ENCODE measurements at places on chromosomes 2 and 18.

DNA sequence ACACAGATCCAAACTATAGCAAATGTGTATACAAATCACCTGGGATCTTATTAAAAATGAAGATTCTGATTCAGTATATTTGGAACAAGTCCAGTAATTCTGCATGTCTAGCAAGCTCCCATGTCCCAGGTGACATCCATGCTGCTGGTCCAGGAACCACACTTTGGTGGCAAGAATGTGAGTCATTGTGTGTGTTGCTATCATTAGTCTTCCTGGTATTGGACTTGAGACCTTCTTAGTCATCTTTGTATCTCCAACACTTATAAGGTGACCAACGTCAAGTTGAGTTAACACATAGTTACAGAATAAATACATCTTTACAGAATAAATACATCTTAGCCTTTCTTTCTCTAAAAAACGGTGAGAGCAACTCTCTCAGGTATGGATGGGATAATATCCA, 107.9 kb upstream of the NDUFV2 start:
- DNase-seq, result no peak

- no peak for DNase-seq
Observed at GRCh38 chr2:181022652-181023051, 42.2 kb downstream of the UBE2E3 start.

DNA sequence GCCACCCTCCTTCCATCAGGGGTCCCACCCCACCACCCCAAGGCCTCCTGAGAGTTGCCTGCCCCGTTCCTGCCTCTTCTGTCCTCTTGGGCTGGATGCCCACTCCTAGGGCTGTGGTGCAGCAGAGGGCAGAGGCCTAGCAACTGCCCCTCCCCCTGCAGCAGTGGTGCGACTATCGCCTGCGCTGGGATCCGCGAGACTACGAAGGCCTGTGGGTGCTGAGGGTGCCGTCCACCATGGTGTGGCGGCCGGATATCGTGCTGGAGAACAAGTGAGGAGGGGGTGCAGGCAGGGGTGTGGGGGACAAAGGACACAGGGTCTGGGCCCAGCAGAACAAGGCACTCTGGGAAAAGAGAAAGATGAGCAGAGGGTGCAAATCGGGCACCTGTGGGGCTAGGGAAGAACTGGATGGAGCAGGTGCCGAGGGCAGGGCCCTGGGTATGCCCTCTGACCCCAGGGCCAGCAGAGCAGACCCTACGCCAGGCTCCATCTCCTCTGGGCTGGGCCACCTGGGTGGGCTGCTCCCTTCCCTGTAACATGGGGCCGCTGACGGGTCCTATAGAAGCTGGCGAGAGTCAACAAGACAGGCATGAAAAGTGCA, 1.0 kb downstream of the CHRNG start:
- peak; percentile 26 for DNase-seq

GRCh38 chr2:109266496-109266895, 137.5 kb downstream of the SH3RF3 start:
- DNase-seq, result no peak

DNA sequence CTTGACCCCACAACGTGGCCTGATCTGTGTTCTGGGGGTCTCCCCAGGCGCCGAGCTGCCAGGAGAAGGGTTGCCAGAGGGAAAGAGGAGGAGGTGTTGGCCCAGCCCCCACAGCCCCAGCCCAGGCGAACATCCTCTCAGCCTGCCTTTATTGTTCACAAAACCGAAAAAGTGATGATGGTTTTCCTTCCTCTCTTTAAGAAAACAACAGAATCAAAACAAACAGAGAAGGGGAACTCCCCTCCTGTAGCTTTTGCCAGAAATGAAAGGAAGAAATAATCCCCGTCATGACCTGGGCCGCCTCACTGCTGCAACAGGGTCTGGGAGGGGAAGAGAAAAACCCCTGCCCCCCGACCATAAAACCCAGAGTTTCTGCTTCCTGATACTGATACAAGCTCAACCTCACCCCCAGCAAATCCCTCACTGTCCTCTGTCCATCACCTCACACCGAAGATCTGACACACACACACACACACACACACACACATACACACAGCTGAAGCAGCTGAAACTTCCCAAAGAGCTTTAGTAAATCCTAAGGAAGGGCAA, 52.0 kb downstream of the ZFP36L2 start:
- peak; percentile 67 for DNase-seq

- DNase-seq, result no peak
Observed at GRCh38 chr18:37409878-37410277, 155.7 kb downstream of the CELF4 start.

DNA sequence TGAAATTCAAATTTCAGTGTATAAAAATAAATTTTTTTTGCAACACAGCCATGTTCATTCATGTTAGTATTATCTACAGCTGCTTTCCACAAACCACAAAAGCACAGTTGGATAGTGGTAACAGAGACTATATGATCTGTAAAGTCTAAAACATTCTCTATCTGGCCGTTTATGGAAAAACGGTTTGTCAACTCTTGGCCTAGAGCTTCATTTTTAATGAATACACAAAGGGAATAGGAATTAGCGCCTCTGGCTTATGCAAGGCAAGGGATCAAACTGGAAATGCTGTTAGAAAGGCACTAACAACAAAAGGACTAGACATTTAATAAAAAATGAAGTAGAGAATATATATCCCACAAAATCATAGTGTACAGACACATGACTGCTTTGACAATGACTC, 211.9 kb downstream of the EXOC6B start:
- DNase-seq, result no peak

- no peak for DNase-seq
Observed at GRCh38 chr2:228037915-228038314, 143.6 kb downstream of the SPHKAP start.

- DNase-seq, result no peak
Observed at GRCh38 chr2:152718909-152719645, 657 bp downstream of the ARL6IP6 start.

- no peak for DNase-seq
Observed at GRCh38 chr18:725646-726045, 13.2 kb upstream of the ENOSF1 start.

DNA sequence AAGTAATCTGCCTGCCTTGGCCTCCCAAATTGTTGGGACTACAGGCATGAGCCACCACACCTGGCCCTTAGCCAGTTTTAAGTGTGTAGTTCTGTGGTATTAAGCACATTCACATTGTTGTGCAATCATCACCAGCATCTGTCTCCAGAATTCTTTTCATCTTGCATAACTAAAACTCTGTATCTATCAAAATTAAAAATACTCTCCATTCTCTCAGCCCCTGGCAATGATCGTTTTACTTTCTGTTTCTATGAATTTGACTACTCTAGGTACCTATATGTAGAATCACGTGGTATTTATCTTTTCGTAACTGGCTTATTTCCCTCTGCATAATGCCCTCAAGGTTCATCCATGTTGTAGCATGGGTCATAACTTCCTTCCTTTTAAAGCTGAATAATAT, 45.5 kb upstream of the CAVIN2 start:
- no peak for DNase-seq

GRCh38 chr2:7661502-7661901, 744.3 kb downstream of the RNF144A start:
- no peak for DNase-seq

GRCh38 chr18:48780913-48781162, 169.9 kb downstream of the SMAD7 start:
- no peak for DNase-seq

- no peak for DNase-seq
Observed at GRCh38 chr2:220162320-220162719, 534.9 kb downstream of the SLC4A3 start.

GRCh38 chr2:41720331-41721251, 327.2 kb upstream of the PKDCC start:
- DNase-seq, result no peak

- peak; percentile 28 for DNase-seq
Observed at GRCh38 chr2:241049739-241050623, 51.6 kb downstream of the SNED1 start.

- no peak for DNase-seq
Observed at GRCh38 chr2:10919410-10919770, 7.7 kb downstream of the KCNF1 start.

DNA sequence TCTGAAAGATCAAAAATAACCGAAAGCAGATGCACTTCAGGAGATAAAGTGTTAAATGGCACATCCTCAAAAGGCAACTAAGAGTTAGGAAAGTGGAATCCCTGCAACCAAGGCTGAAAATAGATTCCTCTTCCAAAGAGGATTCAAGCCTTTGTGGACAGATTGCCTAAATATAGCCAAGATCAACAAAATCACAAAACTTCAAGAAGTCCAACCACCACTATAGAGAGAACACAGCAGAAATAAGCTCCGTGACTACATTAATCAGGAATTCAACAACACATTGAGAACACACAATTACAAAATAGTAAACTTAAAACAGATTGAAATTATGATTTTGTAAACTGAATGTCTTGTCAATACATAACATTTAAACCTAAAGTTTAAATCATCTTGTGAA, 165.7 kb downstream of the LNPK start:
- no peak for DNase-seq

GRCh38 chr2:100820523-100821254, 750 bp downstream of the NPAS2 start:
- DNase-seq, result no peak

- no peak for DNase-seq
Observed at GRCh38 chr2:65264821-65265670, 37.4 kb downstream of the ACTR2 start.

- no peak for DNase-seq
Observed at GRCh38 chr18:3675446-3675845, 225.5 kb downstream of the TGIF1 start.

GRCh38 chr2:111900859-111901258, 2.5 kb downstream of the MERTK start:
- no peak for DNase-seq

GRCh38 chr18:59127047-59127446, 12.6 kb upstream of the SEC11C start:
- no peak for DNase-seq

DNA sequence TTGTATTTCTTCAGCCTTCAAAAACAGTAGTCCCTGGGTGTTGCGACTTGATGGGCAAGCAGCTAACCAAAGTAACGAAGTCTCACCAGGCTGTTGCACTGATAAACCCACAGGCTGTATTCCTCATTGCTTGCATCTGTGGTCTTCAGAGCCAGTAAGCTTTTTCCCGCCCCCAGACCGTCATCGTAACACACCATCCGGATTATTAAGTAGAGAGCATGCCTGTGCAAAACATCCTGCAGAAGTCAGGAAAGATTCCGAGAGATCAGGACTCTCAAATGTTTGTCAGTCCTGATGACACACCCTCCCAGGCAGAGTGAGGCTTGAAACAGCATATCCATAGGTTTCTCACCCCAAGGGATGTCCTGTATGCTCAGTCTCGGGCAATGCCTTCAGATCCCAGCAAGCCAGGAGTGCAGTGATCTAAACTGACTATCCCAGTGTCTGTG, 15.9 kb downstream of the ITGB1BP1 start:
- DNase-seq, result no peak

DNA sequence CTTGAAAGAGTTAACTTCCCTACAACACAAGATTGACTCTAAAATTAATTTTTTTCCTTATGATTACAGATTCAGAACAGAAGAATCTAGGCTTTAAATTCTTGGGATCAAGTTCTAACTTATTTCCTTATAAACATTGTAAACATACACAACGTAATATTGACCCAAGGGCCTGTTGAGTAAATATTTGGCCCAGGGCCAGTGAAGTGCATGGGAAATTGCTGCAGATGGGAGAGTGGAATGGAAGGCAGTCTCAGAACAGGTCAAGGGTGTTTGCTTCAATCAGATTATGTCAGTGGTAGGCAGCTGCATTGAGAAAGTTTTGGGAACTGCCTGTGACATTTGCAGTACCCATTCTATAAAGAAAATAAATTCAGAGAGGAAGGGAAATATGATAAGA, 137.6 kb downstream of the MYO1B start:
- no peak for DNase-seq

GRCh38 chr2:197628043-197628500, 47.3 kb downstream of the RFTN2 start:
- DNase-seq, result no peak

DNA sequence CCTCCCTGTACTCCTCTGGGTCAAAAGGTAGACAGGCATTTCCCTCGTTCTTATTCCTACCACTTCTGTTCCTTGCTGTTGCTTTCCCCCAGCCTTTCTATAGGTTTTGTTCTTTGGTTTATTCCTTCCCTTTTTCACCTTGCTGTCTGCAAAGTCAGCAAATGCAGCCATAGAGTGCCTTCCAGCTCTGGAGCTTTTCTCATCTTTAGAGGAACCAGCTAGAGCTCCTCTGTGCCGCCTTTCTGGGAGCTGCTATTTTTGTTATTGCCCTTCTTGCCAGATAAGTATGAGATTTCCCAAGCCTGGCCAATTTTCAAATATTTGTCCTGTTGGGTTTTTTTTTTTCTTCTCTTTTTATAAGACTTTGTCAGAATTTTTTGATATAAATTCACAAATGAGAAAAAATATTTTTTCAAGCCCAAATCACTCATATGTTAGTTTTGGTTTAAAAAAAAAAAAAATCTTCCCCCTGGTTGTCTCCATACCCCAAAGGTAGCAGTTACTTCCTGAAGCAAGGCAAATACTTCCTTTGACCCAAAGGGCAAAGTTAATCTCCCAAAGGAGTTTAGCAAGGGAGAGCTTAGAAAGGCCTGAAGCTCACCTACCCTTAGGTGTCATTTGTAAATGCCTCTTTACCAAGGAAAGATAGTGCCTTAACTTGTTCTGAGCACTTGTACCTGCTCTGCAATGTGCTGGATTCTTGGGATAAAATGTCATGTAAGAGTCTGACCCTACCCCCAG, 5.1 kb upstream of the TTC27 start:
- DNase-seq, result no peak

- DNase-seq, result no peak
Observed at GRCh38 chr2:178247250-178247649, 52.9 kb downstream of the OSBPL6 start.
